ENCODE measurements at places on chromosomes 3 and 15. TPM values are rescaled to one million over a fixed set of nuclear protein-coding genes. Genes with fewer than 3 reads are reported as not detected.

DGKG gene
- 4.6 TPM for total RNA-seq

OXTR gene
- 0.73 TPM for total RNA-seq

OR5H1 gene
- not detected for total RNA-seq

CYP19A1 gene
- not detected for total RNA-seq

GOLGA8J gene
- total RNA-seq = not detected

SCG5 gene
- total RNA-seq = 2.9 TPM

ECE2 gene
- not detected for total RNA-seq

SLC12A1 gene
- total RNA-seq = not detected

DNAH12 gene
- total RNA-seq = not detected

PARP14 gene
- total RNA-seq = 16.8 TPM

IMPG2 gene
- total RNA-seq = 0.43 TPM

VIPR1 gene
- 14.0 TPM for total RNA-seq

SNTN gene
- not detected for total RNA-seq

VWA5B2 gene
- total RNA-seq = under 0.01 TPM

MYO5C gene
- 22.8 TPM for total RNA-seq

INAFM2 gene
- 32.1 TPM for total RNA-seq

FAM131A gene
- total RNA-seq = 1.8 TPM

All from stomach (tissue), 19 donors.